NCI-H2081 treated with DMSO at 0.1 percent for 48 hours (cell line): ENCODE measurements at places on chromosomes 11 and 22.

DNA sequence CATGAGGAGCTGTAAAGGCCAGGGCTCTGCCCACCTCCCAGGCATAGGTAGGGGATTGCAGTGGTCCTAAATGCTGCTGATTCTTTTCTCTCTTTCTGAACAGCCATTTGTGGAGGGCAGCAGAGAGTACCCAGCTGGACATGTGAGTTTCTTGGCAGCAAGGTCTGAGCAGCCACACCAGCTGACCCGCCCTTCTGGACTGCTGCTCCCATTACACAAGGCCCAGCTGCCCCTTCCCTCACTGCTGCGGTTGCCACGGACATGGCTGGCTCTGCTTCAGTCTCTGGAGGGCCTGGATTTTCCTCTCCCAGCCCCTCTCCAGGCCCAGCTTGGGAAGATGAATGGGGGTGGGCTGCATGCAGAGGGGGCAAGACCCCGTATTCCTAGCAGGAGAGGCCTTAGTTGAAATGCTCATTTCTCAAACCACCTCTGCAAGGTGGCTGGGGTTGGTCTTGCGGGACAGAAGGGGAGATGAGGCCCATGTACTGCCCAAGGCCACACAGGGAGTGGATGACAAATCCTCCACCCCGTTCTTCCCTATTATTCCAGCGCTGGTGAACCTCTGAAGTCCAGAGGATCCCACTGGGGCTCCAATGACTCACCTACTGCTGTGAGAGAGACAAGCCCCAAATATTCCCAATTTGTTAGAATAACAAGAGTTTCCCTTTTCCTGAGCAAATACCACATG, 4.6 kb downstream of the LGALS12 start:
- DNase-seq: no peak

GRCh38 chr11:3380706-3381545, 2.0 kb upstream of the ZNF195 start:
- DNase-seq: no peak

DNA sequence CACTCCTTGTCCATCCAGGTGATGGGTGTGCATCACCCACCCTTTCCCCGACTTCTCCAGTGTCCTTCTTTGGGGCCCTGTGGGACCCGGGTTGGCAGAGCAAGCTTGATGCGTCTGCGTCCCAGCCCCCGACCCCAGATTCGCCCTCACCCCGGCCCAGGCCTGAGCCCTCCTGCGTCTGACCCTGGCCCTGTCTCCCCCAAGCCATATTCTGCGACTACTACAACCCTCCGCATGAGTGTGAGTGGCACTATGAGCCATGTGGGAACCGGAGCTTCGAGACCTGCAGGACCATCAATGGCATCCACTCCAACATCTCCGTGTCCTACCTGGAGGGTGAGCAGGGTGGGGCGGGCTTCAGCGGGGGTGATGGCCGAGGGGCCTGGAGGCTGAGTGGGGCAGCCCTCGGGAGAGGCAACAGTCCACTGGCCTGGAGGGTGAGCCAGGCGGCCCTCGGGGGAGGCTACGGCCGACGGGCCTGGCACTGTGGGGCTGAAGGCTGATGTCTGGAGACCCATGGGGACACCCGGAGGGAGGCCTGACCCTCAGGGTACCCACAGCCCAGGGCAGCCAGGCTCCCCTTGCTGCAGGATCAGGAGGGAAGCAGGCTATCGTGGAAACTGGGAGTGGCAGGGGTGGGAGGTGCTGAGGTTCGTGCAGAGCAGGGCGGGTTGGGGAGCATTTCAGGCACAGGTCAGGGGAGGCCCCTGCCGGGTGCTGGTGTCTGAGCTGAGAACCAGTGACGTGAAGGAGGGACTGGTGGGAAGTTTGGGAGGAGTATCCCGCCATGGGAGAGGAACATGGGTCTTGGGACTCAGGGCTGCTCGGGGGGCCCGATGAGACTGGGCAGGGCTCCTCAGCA, 15.3 kb downstream of the MUC2 start:
- DNase-seq: no peak

DNA sequence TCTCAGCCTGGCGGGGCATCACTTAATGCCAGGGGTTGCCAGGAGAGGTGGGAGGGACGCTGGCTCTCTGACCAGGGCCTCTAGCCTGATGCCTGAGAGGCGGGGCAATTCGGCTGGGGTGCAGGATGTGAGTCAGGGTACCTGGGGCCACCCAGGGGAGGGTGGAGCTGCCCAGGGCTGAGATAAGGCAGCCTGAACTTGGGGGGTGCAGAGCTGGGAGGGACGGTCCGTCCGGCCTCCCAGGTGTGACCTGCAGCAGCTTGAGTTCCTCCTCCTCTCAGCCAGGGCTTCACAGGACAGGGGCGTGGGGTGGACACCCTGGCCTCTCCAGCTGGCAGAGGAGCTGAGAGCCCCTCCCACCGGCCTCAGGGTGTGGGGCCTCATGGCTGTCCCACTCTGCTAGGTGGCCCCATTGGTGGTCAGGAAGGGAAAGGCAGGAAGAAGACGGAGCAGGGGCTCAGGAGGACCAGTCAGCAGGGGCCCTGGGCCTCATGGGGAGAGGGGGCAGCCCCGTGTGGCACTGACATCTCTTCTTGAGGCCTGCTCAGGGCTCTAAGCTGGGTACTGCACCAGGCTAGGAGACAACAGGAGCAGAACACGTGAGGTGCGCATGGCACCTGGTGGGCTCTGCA, 942 bp upstream of the RPS6KA4 start:
- no peak for DNase-seq

GRCh38 chr11:84884836-84885235, 742.3 kb downstream of the DLG2 start:
- no peak for DNase-seq

DNA sequence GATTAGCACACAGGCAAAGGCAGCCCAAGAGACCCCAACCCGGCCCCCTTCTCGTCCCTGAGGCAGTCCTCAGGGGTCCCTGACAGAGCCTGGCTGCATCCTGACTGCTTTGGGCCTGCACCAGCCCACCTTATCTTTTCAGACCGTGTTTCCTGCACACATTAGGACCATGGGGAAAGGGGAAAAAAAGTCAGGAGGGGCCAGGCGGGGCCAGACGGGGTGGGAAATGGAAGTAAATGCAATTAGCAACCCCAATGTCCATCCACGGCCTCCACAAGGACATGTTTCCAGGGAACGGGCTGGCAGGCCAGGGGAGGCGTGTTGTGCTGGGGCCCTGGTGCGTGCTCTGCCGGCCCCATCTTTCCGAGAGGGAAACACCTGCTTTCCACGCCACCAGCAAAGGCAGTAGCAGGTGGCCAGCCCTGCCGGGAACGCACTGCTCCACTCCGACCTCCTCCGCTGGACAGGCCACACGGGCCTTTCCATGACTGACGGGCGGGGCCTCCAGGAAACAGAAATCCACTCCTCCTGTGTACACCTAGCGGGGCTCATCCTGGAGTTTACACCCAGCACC, 7.4 kb downstream of the EHD1 start:
- no peak for DNase-seq

- peak; percentile 3 for DNase-seq
Measured at GRCh38 chr11:90757849-90758494, 535.1 kb upstream of the CHORDC1 start.

GRCh38 chr22:38733329-38733723, 22.5 kb downstream of the SUN2 start:
- DNase-seq: no peak

GRCh38 chr11:134481135-134481534, 69.1 kb upstream of the B3GAT1 start:
- no peak for DNase-seq

- no peak for DNase-seq
Measured at GRCh38 chr22:50531546-50531961, 1.7 kb upstream of the TYMP start.

DNA sequence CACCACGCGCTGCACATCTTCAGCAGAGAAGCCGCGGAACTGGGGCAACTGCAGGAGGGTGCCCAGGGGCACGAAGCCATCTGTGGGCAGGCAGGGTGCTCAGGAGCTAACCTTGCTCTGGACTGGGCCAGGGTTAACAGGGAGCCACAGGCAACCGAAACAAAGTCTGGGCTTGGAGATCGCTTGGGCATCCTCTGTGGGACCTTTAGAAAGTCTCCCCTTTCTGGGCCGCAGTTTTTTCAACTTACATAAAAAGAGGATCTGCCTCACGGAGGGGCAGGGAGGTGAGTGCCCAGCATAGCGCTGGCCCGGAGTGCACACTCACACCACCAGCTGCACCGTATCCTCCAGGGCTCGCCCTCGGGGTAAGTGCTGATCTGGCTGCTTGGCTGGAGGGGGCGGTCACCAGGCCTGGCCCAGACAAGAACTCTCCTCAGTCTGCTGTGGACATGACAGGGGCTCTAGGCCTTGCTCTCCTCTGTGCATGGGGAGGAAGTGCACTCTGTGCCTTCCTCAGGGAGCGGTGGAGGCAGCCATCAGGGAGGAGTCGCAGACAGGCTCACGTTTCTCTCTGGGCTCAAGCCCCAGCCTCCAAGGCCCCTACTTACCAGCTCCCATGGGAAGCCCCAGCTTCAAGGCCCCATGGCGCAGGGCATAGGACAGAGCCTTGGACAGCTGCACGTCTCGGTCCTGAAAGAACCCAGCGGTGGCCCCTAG, 937 bp downstream of the TRPT1 start:
- no peak for DNase-seq

DNA sequence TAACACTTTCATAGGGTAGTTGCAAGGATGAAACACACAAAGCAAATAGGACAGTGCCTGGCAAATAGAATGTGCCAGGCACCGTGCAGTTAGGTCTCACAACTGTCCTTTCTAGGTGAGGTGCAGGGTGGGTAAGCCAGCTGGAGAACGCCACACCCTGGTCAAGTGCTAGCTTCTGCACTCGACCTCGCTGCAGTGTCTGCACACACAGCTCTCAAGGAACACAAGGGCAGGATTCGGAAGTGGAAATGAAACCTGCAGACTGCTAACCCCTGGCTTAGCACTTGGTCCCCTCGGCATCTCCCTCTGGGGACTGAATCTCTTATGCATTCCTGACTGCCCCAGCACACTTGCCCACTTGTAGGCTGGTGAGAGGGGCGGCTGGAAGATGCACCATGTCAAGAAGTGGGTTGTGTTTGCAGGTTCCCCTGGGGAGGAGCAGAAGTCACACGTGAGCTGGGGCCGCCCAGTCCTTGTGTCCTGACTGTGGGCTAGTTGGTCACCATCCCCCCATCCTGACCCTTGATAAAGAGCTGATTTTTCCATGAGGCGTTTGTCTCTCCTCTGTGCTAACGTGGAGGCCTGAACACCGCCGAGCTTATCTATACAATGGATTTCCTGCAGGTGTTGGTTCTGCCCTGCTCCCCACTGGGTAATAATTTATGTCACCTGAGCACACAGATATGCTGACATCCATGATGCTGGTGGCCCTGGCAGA, 89.0 kb downstream of the MICAL2 start:
- DNase-seq: no peak

- DNase-seq: no peak
Measured at GRCh38 chr22:46133588-46133855, 16.8 kb upstream of the PPARA start.

DNA sequence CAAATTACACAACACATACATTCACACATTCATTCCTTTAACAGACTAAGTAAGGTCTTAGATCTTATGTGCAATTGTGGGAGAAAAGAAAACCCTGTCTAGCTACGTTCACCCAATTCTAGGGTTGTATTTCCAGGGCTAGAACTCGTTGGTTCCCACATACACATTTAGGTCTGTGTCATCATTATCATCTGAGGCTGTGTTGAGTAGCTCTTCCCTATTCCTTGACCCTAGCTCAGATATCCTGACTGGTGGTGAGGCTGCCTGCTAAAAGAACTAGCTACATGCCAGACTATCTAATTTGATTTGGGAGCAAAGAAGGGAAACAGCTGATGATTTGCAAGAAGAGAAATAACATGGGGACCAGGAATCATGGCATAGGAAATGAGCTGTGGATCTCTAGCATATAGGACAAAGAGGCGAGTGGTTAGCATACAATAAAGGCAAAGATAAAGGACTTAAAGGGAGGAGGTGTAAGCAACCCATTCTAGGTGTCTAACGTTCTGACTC, 27.5 kb upstream of the OR10G7 start:
- no peak for DNase-seq

GRCh38 chr11:71060391-71060791, 192.0 kb downstream of the SHANK2 start:
- no peak for DNase-seq

DNA sequence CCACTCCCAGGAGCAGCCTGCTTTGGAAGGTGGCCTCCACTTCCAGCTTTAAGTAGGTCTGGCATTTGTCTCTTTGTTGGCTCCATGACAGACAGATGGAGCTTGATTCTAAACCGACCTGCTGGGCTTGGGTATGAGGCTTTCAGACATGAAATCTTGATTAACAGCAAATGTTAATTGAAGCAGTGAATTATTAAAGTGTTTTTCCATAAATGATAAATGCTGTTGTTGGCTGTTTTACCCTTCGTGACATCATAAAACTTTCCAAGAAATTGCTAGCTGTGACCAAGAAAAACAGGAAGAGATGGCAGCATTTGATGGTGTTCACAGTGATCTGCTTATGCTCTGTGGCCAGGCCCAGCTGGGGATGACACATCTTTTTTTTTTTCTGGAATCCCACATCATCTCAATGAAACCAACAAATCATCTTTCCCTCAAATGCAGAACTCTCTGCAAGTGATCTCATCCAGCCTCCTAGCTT, 66.1 kb downstream of the RBMXL2 start:
- DNase-seq: no peak

DNA sequence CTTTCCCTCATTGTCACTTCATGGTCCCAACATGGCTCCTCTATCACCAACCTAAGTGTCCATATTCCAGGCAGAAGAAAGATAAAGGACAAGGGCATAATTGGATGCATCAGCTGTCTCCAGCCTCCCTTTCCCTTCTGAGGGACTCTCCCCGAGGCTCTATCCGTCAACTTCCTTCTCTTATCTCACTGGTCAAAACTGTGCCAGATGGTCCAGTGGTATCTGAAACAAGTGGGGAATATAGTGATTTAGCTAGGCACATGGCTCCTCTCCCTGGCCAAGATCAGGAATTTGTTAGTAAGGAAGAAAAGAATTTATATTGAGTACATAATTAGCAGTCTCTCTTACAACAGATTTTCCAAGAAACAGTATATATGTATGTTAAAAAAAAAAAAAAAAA, 12.6 kb upstream of the SPON1 start:
- no peak for DNase-seq

DNA sequence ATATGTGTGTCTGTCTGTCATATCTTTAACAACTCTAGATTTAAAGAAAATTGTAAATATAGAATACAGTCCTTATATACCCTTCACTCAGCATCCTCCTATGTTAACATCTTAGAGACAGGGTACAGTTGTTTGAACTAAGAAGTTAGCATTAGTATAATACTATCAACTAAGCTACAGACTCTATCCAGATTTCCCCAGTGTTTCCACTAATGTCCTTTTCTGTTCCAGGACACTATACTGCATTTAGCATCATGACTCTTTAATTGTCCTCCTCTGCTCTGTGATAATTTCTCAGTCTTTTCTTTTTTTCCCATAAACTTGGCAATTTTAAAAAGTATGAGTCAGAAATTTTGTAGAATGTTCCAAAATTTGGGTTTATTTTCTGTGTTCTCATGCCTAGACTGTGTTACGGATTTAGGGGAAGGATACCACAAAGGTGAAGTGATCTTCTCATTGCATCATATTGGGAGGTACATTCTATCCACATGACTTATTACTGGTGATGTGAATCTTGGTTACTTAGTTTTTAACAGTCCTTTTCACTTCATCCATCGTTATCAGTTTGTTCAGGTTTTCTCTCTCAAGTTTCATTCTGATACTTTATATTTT, 168.4 kb downstream of the SBF2 start:
- no peak for DNase-seq

GRCh38 chr11:4030197-4030596, 64.4 kb upstream of the RRM1 start:
- DNase-seq: no peak

GRCh38 chr11:2189938-2190656, 18.5 kb upstream of the TH start:
- DNase-seq: no peak
